Activated naive CD4-positive, alpha-beta T cell treated with Interleukin-2 at 50 U/mL for 16 hours (primary cell): ENCODE measurements at places on chromosomes 12 and 14.

DNA sequence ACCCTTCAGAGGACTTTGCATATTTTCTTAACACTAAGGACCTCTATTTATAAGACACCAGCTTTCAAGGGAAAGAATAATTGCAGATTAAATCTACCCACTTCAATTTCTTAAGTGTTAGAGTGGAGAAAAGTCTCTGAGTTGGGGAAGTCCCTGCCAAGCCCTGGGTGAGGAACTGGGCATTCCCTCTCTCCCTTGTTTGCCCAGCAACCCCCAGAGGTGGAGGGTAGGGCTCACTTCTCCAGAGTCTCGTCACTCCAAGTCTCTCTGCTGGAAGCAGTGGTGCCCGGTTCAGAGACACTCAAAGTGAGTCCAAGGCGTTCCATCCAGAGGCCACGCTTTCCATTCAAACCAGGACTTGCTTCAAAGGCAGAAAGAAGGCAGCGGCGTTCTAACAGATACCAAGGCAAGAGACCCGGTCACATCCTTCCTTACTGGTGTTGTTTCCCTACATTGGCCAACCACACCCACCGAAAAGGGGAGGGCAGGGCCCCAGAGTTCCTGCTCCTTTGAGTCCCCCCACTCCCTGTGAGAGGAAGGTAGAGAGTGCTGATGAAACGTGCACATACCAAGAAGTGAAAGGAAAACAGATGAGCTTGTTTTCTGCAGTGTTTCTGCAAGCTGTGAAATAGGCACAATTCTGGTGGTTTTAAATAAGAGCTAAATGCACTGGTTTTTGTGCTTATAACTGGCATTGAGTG lies 6.1 kb upstream of the BDKRB2 start:
- no peak for DNase-seq

- peak; percentile 19 for DNase-seq
These were observed 18.0 kb downstream of the ACIN1 start for GRCh38 chr14:23076785-23077408.

DNA sequence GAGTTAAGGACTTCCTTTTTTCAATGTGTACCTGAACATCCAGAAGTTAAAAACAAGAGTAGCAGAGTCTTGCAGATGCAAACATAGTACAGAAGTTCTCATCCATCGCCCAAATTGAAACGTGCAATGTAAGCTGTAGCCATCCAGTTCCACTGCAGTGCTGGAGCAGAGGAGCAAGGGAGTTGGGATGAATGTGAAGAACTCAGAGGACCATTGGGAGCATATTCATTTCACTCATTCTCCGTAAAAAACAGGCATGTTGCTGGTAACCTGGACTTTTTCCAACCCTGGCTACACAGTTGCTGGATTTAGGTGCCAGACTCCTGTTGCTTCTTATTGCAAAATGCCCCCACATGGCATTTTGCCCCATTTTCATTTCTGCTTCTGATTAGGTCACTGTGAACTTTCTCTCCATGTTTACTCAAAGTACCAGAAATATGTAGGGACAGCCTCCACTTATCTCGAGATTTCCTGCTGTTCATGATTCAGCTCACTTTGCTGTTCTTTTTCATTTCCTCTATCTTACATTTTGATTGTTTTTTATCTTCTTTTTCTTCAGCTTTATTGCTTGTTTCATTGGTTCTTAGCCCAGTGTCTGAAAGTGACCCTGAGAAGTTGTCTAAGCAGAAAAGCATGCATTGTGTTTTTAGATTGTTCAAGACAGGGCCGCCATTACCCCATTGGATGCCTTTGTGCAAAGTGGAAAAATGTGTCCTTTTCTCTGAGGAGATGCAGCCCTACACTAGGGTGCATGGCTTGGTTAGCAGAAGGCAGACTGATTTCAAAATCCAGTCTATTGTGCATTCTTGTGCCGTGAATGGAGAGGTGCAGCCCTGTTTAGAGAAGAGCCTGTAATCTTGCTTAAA lies 109.0 kb upstream of the AMIGO2 start:
- no peak for DNase-seq

DNA sequence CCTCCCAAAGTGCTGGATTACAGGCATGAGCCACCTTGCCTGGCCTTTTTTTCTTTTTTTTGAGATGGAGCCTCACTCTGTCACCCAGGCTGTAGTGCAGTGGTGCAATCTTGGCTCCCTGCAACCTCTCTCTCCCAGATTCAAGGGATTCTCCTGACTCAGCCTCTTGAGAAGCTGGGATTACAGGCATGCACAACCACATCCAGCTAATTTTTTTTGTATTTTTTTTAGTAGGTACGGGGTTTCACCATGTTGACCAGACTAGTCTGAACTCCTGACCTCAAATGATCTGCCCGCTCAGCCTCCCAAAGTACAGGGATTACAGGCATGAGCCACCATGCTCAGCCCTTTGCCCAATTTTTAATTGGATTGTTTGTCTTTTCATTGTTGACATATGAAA lies 58.0 kb downstream of the SINHCAF start:
- no peak for DNase-seq

GRCh38 chr14:33847066-33847465 lies 103.8 kb downstream of the EGLN3 start:
- DNase-seq = no peak

DNA sequence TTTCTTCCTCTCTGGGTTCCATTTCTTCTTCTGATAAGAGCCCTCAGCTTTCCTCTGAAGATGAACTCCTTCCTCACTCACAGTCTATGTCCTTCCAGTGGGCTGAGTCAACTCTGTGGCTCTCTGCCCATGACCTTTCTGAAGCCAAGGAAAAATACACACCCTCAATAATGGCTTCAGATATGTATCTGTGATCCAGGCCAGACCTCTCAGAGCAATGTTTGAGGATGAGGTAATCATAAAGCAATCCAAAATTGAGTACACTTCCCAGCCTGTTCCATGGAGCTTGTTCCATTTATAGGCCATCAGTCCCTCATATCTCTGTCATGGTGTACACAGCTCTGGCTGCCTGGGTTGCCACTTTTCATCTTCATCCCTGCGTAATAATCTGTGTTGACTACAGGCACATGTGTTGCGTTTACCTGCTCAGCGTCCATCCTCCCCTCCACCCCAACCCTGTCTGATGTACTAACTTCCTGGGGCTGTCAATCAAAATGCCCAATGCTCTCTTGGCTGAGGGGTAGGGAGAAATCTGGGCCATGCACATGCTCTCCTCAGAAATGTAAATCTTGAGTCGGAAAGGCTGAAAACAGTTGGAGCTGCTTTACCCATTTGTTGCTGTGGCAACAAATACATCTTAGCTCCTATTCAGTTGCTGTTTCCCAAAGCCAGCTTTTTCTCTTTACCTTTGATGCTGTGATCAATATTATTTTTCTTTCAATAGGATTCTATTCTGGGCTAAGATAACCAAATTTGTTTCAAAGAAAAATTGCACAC lies 377.8 kb upstream of the TMEM132C start:
- DNase-seq = no peak

DNA sequence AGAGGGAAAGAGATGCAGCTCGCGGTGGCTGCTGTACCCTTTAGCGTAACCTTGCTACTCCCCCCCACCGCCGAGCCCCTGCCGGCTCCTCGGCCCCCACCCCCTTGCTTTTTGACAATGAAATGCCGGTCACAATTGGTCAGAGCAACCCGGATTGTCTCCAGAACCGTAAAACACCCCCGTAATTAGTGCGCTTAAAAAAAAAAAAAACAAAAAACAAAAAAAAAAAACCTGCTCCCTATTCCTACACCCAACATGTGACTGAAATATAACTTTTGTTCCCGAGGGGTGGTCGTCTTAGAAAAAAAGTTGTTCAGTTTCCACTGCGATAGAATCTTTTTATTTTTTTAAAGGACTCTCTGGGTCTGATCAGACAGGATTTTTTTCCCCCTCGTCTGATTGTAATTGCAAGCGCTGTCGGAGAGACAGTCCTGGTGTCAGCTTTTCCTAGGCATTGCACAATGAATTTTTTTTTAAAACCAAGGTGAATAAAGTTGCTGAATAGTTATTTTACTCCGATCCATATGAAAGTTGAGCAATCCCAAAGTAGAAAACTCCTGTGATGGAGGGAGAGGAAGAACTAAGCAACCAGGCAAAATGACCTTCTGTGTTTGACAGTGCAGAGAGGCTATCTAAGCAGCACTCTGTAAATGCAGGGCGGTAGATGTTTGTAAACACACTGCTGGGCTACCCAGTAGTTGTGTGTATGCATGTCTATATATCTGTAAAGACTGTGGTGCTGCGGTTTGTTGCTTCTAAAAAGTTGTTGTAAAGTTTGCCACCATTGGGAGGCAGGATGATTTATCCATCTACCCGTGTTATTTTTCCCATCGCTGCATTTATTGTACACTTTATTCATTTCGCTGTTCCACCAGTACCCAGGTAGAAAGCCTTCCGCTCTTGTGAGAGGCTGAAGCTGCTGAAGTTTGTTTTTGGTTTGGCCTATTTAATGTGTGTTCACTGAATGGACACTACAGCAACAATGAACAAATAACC lies 1.1 kb downstream of the ETV6 start:
- DNase-seq = peak; percentile 22

DNA sequence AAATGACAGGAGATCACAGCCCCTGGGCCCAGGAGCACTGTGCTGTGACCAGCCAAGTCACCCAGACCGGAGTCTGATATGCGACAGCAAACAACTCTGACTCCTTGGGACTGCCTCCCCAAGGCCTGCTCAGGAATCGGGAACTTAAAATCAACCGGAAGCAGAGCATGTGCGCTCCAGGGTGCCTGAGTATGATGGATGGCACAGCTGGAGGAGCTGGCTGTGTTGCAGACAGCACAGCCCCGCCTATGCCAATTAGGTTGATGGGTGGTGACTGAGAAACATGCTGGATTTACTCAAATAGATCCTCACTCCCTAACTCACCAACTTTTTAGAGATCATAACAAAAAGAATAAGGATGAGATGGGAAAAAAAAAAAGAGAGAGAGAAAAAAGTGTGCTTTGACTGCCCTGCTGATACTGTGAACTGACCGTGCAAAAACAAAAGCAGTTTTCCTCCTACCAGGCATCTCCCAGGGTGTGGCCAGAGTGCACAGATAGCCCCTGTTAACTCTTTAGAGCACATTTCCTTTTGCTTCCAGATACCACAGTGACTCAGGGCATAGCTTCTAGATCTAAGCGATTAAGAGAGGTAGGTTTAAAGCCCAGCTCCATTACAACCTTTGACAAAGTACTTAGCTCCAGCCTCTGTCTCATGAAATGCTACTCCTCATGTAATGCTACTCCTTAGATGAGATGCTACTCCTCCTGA lies 27.4 kb upstream of the STON2 start:
- DNase-seq = no peak

DNA sequence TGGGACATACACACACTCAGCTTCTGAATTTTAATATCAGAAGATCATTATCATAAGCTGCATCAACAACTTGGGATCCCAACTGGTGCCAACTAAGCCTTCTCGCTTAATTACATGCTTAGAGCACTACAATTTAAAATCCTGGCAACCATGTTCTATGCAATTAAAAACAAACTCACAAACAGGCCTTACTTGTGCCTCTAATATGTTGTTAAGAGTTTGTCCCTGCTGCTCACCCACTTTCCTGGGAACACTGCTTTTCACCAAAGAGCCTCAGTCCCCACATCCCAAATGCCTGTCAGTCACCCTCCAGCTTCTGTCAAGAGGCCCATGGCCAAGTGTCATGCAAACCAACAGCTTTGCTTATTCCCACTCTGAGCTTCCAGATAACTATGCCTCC lies 69.7 kb downstream of the TTC9 start:
- no peak for DNase-seq

GRCh38 chr12:39815746-39816145 lies 196.1 kb upstream of the ABCD2 start:
- DNase-seq = no peak

GRCh38 chr12:122888232-122888752 lies 7.6 kb downstream of the VPS37B start:
- DNase-seq = peak; percentile 53

DNA sequence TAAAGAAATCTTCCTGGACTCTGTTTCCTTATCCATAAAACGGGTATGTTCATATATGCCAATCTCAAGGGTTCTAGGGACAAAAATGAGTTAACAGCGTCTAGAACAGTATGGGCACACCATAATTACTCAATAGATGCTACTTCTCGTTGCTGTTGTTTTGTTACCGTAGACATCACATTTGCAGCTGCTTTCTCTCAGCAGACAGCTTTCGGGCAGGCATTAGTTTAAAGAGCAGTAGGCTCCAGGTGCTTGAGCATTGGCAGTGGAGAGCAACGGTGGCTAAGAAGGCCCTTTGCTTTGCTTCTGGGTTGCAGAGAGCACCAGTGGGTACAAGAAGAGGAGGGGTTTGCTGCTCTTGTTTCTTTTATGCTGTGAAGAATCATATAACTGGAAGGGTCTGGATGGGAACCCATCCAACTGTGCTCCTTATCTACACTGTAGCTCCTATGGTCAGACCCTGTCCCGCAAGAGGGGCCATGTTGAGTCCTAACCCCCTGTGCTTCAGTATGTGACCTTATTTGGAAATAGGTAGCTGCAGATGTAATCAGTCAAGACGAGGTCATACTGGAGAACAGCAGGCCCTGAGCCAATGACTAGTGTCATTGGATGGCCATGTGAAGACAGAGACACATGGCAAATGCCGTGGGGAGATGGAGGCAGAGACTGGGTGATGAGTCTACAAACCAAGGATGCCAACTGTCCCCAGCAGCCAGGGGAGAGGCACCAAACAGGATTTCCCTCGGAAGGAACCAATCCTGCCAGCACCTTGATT lies 120.0 kb downstream of the RBM19 start:
- no peak for DNase-seq

GRCh38 chr12:105231396-105231795 lies 4.6 kb downstream of the APPL2 start:
- no peak for DNase-seq

- no peak for DNase-seq
These were observed 8.5 kb upstream of the SOCS2 start for GRCh38 chr12:93563807-93564538.

DNA sequence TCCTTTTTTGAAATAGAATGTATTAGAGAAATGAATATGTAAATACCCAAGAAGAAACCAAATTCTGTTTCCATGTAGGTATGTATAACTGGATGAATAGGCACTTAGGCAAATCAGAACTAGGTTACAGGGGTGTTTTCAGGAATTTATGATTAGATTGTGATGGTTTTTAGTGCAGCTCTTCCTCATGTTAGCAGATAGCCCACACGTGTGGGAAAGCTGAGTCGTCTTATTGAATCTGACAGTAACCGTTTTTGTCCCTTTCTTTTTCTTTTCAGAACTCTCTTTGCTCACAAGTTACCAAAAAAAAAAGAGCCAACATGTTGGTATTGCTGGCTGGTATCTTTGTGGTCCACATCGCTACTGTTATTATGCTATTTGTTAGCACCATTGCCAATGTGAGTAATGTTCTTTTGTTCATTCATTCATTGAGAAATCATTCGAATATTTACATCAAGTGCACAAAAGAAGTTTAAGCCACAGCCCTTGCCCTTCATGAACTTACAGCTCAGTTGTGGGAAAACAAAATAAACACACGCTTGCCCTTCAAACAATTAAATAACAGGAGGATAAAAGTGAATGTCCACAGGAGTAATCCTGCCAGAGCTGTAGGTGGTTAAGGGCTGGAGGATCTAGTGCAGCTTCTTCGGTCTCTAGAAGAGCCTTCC lies 14.8 kb downstream of the EMP1 start:
- DNase-seq = peak; percentile 28

DNA sequence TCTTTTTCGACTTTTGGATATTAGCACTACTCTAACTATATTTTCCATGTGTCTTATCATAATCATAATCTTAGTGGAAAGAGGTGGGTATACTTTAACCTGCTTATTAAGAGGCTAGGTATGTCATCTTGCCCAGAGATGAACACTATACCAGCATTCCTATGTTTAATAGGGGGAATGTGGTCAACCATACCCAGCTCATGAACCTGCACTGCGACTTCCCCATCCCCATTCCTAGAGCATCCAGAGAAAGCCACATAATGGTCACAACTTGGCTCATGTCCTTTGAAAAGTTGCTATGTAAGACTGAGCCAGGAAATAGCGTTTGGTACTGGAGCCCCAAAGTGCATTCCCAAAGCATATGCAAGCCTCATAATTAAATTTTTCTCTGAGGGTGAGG lies 55.2 kb downstream of the TMCC3 start:
- no peak for DNase-seq
